ENCODE measurements at places on chromosomes 7 and 10.

DNA sequence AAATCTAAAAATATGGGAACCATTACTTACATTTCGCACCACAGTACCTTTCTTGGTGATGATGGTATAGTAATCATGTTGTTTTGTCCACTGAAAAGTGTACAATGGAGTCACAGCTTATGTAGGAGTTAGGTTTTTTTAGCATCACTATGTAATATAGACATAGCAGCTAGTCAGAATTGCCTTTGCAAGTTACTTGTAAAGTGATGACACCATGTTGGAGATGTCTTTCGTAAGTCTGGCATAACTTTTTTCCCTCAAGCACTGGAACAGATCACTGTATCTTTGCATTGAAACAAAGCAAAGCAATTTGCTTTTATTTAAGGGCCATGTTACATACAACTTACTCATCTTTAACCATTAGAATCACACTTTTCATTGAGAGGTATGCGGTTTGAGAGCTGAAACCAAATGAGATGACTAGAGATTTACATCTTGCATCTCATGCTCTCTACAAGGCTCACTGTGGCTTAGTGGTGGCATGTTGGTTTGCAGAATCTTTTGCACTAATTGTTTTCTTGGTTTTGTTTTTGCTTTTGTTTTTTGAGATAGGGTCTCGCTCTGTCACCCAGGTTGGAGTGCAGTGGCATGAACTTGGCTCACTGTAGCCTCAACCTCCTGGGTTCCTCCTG is 18.3 kb downstream of the UBN2 start:
- no peak for DNase-seq

DNA sequence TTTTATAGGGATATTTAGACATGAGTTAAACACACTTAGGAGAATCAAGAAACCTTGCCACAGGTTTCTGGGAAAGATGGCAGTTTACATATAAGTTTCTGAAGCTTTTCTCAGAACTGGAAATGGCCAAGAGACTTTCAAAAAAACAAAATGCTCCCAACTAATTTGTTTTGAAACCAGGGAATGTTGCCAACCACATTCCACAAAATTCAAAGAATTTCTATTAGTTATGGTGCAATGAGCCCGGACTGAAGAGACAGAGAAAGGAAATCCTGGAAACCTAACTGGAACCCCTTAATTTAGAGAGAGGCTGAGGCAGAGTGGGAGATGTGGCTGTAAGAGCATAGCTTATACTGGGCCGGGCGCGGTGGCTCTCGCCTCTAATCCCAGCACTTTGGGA is 128.5 kb downstream of the PTEN start:
- DNase-seq: no peak

DNA sequence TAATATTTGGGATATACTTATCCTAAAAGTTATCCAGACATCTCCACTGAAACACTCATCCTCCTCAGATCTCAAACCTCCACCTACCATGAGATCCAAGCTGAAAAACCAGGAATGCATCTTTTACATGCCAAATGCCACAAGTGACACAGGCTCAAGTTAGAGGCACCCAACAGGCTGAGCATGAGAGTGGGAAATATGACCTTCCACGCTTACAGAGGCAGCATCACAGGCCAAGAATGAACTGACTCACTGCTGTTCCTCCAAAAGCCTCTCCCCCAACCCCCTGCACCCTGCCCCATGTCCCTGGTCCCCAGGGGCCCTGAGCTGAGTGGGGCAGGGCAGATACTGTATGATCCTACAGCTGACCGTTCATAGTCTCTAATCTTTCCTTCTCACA is 4.8 kb upstream of the MTPAP start:
- peak; percentile 46 for DNase-seq

DNA sequence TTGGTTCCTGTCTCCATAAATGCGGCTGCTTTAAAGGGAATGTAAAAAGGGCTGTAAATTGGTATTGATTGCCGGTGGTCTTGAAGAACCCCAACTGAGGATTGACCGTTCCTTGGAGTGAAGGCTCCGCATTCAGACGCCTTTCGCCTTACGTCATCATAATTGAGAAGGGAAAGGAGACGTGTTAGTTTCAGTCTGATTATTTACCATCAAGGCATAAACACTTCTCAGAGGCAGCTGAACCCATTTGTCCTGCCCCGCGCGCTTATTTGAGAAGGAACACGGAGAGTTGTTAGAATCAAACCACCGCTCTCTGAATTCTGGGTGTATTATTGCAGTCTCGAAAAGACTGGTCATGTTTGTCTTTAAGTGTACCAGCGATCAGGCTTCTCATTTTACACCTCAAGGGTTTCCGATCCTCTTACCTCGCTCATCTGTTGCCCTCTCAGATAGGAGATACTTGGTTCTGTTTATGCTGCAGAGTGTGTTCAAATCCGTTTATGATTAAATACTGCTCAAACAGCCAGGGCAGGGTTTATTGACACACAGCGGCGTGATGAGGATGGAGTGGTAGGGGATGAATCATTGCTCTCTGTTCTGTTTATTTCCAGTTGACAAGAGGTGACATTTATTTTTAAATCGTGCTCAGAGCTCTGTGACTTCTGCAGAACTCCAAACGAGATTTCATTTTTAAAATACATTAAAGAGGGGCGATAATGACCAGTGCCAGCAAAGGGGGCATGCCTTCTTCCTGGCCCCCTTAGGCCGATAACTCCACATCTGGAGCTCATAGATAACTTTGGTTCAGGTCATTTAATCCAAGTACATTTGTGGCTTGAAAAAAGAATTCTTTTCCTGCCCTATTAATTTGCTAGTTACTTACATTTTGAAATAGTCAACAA is 30.4 kb downstream of the FOXK1 start:
- DNase-seq: no peak

DNA sequence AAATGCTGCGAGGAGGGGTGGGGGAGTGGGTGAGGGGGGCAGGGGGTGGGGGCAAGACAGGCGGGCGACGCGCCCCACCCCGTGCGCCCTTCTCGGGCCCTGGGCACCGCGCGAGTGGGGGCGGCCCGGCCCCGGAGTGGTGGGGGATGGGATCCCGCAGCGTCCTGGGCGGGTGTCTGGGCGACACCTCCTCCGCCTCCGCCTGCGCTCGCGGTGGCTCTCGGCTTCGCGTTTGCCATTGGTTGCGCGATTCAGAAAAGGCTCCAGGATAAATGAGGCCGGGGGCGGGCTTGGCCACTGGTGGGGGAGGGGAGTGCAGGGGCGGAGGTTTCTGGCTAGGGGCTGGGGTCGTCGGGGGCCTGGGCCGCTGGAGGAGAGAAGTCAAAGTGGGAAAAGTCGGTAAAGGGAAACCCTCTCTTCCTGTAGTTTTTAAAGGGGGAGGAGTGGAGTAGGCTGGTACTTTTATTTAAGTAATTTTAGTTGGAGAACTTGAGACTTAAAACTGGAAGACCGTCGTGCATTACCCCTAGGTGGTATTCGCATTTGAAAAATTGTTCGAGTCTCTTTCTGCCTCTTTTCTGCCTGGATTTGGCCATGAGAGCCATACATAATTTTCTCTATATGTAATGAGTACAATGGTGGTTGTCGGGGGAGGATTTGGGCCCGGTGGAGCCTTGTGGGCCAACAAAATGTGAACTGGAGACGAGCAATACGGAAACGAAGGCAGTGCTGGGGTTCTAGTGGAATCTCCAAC is 992 bp upstream of the IGF2BP3 start:
- peak; percentile 75 for DNase-seq

GRCh38 chr7:11552676-11553296 is 279.2 kb downstream of the THSD7A start:
- DNase-seq: no peak

GRCh38 chr10:43867113-43867512 is 218.4 kb upstream of the ZNF32 start:
- DNase-seq: no peak

DNA sequence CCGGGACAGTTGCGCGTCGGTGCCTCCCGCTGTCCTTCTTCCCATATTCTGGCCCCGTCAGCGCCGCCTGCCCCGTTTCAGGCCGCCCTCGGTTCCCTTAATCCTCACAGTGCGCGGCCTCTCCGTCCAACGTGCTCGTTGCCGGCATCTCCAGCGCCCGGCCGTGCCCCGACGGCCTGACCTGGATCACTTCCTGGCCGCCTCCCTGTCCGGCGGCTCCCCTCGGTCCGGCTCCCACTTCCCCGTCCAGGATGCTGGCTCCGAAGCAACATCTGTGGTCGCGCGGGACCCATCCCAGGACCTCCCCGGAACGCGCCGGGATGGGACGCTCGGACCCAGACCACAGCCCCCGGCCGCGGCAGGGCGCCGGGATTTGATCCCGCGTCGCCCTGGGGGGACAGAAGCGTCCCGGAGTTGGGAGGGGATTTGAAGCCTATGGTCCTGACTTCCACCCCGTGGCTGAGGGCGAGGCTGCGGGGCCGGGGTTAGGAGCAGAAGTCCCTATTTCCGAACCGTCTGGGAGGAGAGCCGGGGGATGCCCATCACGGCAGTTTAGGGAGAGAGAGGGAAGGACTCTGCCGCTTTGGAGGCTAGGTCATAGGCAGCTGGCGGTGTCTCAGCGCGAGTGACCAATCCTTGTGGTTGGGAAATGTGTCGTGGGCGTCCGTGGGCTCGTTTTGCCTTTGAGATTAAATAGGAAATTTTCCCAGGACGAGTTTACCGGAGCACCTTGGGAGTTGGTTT is 53.8 kb downstream of the KCTD7 start:
- DNase-seq: no peak

- no peak for DNase-seq
Measured at GRCh38 chr10:47025253-47025539, 114.0 kb downstream of the PTPN20 start.

DNA sequence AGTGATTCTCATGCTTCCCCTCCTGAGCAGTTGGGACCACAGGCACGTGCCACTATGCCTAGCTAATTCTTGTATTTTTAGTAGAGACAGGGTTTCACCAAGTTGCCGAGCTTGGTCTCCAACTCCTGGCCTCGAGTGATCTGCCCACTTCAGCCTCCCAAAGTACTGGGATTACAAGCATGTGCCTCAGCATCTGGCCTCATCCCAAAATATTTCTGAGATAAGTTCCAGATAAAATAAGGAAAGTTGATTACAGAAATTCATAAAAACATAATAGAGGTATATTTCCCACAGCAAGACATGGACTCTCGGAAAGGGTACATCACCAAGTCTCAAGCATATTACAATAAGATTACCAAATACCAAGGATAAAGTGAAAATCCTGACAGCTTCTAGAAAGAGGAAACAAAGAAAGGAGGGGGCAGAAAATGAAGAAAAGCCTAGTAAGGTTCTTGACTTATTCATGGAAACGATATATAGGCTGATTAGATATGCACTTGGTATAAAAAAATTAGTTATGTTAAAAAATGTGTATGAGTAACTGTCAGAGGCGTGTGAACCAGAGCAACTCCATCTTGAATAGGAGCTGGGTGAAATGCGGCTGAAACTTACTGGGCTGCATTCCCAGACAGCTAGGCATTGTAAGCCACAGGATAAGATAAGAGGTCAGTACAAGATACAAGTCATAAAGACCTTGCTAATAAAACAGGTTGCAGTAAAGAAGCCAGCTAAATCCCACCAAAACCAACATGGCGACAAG is 35.0 kb downstream of the IQUB start:
- no peak for DNase-seq

GRCh38 chr10:64261676-64262075 is 740.5 kb downstream of the REEP3 start:
- no peak for DNase-seq

GRCh38 chr7:158898025-158898424 is 41.7 kb downstream of the DYNC2I1 start:
- DNase-seq: no peak

DNA sequence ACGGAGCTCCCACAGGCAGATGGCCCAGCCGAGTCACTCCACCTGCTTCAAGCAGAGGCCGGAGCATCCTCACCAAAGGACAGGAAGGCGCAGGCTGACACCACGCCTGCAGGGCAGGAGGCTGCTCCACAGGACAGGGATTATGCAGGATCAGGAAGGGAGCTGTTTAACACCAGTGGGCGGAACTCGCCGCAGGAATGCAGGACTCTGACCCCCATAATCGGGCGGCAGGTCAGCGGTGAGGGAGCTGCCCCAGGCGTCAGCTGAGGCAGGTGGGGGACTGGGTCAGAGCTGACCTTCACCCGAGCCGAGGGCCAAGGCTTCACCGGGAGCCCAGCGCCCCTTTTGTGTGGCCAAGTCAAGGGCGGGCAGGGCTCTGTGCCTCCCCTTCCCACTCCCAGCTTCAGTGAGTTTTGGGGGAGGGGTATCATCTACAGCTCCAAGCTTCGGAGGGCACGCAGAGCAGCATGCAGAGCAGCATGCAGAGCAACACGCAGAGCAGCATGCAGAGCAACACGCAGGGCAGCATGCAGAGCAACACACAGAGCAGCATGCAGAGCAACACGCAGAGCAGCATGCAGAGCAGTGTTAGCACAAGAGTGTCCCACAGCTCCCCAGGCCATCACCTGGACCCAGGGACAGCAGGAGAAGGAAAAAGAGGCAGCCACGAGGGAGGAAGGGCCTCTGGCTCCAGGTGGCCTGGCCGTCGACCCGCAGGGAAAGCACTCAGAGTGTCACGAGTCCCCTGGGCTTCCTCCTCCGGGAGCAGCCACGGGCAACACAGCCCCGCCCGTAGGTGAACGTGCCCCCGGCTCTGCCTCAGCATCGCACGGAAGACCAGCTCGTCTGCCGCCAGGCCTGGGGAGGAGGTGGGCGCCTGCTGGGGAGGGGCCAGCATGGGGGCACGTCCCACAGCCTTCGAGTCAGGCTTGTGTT is 151.7 kb upstream of the PPP2R2D start:
- DNase-seq: no peak

- no peak for DNase-seq
Measured at GRCh38 chr10:128345353-128345752, 219.1 kb upstream of the MKI67 start.

DNA sequence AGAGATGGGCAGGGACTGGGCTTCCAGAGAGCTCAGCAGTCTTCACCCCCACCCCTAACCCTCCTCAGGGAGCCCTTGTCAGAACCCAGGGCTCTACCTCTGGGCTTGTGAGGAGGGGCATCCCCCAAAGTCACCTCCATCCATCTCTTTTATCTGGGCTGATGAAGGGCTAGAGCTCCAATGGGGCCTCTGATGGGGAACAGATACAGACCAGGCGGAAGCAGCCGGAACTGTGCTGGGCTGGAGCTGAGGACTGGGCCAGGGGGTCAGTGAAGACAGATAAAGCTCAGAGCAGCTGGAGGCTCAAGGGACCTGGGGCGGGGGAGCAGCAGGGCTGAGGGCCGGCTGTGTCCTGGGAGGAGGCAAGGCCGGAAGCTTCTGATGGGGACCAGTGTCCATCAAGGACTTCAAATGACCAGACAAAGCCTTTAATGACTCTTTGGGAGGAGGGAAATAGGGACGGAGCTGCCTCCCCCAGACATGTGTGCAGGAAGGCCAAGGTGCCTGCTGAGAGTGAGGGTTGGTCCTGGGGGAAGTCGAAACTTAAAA is 10.2 kb downstream of the KAZALD1 start:
- no peak for DNase-seq

- DNase-seq: no peak
Measured at GRCh38 chr10:89219513-89220218, 12.5 kb upstream of the CH25H start.
